ENCODE measurements at places on chromosomes 13 and 19.

DNA sequence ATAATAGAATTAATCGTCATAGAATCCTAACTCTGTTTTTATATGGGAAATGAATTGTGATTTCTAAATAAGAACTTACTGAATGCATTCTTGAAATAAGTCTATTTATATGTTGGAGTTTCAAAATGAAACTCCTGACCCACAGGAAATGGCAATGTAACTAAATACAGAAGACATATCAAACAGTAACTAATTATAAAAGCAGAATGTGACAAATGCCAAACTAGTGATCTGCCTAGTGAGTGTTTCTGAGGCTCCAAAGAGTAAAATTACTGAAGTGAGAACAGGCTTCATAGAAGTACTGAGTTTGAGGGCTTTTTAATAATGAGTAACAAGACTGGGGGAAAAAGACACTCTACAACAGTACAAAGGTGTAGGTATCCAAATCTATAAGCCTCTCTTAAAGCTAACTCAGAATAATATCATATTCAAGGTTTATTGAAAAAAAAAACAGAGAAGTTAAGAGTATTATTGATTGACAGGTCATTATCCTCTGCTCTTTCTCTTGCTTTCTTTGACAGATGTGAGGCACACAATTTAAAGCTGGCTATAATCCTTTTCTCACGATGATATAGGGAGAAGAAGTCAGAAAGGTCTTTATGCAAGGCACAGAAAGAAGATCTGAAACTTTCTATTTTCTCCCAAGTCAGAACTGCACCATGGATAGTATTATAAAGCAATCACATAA is 17.4 kb upstream of the ATXN8OS start:
- DNase-seq = no peak

DNA sequence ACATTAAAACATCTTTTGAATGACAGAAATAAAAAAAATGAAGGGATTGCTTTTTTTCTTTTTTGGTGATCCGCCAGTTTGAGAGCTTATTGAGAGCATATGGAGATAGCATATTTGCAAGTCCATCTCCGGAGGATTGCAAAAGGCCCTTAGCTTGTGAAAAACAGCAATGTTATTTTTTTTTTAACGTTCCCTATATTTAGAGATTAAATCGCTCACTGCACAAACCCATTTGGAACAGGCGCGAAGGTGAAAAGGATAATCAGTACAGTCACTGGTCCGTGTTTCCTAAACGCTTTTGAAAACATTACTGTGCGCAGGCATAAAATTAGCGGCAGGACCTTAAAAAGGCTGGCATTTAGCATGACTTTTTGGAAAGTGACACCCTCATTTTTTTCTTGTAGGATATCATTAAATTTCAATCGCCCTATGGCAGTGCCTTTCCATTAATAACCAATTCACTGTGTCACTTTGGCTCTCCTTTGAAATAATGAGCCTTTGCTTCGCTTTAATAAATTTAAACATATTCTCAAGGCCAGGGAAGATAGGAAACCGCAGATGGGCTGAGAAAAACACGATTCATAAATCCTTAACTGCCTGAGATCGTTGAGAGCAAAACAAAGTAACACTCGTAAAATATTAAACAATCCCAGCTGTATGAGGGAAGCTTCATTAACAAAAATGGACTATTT is 342.2 kb downstream of the DACH1 start:
- DNase-seq = no peak

DNA sequence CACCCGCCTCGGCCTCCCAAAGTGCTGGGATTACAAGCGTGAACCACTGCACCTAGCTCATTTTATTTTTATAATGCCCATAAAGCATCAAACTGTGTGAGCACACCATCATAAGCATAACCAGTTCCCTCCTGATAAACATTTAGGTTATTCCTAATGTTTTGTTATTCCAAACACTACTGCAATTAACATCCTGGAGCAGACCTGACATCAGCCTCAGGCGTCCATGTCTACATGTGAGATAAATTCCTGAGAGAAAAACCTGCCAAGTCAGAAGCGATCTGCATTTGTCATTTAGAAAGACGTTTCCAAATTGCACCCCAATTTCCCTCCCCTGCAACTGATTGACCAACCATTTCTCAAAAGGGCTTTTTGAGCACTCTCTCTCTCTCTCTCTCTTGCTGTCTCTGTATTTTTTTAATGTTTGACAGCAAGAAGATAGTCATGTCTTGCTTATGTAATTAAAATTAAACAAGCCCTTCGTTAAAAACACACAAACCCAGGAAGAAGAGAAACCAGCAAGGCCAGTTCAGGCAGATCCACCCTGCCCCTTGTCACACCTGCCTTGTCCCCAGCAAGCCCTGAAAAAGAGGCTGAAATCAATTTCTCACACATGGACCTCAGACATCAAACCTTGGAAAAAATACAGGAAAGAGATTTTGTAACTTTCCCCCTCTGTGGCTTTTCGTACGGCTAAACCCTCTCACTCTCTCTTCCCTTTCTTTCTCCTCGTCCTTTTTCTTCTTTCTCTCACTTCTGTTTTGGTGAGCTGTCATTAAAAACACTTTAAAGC is 9.9 kb downstream of the LYPD3 start:
- no peak for DNase-seq

DNA sequence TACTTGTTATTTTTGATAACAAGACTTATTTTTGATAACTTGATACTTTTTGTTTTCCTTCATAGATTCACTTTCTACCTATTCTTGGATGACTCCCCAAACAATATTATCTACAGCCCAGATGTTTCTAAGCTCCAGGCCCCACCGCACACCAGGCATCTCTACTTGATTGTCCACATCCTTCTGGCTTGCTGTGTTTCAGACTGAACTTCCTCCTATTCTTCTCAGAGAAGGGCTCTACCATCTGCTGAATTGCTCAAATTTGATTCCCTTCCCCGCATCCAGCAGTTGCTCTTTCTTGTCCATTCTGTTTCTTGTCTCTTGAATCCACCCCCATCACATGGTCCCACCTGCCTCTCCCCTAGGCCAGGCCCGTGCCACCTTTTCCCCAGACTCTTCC is 13.0 kb downstream of the NUDT15 start:
- no peak for DNase-seq

DNA sequence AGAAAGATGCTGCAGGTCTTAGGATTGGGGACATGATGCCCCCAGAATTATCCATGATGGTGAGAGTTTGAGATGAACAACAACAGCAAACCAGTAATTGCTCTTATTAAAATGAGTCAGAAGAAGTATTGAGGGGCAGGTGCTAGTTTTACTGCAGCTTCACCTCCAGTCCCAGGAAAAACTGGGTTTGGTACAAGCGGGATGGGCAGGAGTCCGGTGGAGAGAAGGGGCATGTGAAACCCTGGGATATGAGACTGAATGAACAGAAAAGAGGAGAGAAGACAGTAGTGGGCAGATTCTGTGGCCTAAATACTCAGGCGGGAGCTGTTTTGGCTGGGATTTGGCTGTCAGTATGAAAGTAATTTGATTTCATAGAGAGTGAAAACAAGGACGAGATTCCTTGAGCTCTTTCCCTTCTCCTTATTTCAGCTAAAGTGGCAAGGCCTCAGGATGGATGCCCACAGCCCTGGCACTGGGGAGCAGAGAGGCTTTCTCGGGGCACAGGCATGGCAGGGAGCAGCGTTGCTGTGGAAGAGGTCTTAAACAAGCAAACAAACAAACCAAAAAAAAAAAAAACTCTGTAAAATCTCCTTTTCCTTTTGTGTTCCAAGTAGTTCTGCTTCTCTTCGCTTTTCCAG is 30.7 kb downstream of the NFIX start:
- no peak for DNase-seq

GRCh38 chr19:42099336-42099925 is 23.5 kb downstream of the ZNF574 start:
- DNase-seq = no peak

DNA sequence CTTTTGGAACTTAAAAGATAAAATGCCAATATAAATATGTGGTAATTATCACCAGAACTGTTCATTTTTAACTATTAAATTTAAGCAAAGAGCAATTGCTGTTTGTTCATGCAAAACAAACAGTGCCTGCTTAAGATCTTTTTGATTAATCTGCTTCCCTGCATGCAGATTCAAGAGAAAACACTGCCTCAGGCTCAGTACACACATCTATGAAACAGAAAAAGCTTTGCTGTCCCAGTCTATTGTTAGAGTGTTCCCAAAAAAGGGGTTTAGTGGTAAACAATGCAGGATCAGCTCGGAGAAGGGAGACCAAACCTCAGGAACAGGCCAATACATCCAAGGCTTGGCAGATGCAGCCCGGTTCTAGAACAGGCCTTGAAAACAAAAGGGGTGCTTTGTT is 49.3 kb upstream of the TDRD3 start:
- no peak for DNase-seq

DNA sequence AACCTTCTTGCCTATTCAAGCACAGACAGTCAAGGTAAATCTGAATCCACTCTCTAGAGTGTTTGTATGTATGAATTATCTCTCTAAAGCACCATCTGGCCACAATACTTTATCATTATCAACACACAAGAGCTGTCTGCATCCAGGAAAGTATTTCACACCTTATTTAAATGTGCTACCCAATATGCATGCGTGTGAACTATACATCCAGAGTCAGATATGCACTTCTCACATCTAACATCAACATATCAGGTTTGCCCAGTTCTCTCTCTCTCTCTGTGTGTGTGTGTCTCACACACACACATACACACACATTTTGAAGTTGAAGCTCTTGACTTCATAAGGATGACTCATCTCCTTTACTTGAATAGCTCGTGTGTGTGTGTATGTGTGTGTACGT is 697.5 kb upstream of the PCDH20 start:
- DNase-seq = no peak

- DNase-seq = no peak
Measured at GRCh38 chr13:85729296-85729695, 69.9 kb downstream of the SLITRK6 start.

GRCh38 chr19:56209091-56209490 is 7.0 kb downstream of the ZSCAN5C start:
- DNase-seq = no peak

DNA sequence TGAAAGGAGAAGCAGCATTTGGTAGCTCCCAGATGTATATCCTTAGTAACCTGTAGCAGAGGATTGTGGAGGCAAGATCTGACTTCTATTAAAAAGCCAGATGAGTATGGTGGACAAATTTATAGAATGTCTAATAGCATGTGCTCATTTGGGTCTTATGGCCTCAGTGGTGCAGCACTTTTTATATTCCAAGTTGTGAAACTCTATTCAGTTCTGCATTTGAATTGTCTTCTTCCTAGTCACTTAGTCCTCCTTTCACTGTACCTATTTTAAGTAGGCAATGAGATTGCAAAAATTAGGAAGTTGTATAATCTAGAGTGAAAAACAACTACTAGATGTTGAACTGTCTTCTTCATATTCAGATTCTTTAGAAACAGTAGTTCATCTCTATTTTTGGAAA is 412.5 kb upstream of the PCDH9 start:
- DNase-seq = no peak

DNA sequence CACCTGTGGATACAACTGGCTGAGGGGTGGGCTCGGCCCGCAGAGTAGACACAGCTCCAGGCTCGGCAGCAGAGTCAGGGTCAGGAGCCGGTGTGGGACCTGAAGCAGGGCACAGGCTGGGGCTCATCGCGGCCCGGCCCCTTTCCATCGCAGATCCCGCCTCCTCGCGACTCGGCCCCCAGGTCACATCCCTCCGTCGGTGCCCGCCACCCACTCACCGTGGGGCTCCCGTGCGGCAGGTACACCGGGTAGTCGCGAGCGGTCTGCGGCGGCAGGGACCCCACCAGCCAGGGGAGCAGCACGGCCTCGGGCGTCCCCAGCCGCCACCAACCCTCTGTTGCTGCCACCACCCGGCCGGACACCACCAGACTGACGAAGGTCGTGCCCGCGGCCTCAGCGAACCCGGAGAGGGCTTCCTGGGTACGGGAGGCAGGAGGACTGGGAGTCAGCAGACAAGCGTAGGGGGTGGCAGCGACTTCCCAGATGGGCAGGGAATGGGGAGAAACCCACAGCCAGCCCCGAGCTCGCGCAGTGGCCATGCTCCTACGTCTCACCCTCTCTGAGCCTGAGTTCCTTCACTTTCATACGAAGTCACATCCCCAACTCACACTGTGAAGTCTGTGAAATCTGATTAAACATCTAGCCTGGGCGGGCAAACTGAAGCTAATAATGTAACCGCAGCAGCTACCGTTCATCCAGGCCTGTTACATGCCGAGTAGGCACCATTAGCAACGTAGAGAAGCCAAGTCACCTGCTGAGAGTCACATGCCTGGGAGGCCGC is 3.7 kb downstream of the FUZ start:
- peak; percentile 67 for DNase-seq

GRCh38 chr13:69450245-69450644 is 657.4 kb upstream of the ATXN8OS start:
- no peak for DNase-seq

GRCh38 chr13:97255515-97256021 is 33.4 kb downstream of the MBNL2 start:
- DNase-seq = no peak

- peak; percentile 73 for DNase-seq
Measured at GRCh38 chr19:11125994-11126685, 29.4 kb downstream of the SPC24 start.

- DNase-seq = no peak
Measured at GRCh38 chr19:1813192-1814182, 1.4 kb upstream of the ATP8B3 start.

GRCh38 chr19:48509467-48510194 is 2.0 kb downstream of the LMTK3 start:
- DNase-seq = no peak

GRCh38 chr13:48493851-48494250 is 39.0 kb downstream of the RCBTB2 start:
- DNase-seq = no peak

- peak; percentile 70 for DNase-seq
Measured at GRCh38 chr13:50222569-50223332, 207.5 kb downstream of the KCNRG start.

DNA sequence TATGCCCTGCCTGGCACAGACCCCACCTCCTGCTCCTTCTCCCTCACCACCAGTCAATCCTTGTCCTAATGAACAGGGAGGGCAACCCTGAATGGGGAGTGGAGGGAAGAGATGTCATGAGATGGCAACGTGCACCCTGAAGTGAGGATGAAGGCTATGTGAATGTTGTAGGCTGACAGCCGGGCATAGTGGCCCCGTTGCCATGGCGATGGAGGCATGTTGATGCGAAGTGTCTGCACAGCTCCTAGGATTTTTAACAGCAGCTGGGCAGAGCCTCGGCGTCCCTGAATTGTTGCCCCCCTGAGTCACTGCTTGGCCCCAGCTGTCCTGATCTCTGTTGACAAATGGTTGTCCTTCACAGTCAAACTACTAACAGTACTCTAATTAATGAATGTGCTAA is 4.8 kb upstream of the ALOX5AP start:
- no peak for DNase-seq

GRCh38 chr13:40191186-40191980 is 475.1 kb downstream of the FOXO1 start:
- DNase-seq = no peak

- no peak for DNase-seq
Measured at GRCh38 chr19:17560205-17560595, 4.8 kb downstream of the COLGALT1 start.

GRCh38 chr19:23771316-23771715 is 12.6 kb upstream of the ZNF681 start:
- DNase-seq = no peak

GRCh38 chr13:97653443-97654140 is 219.6 kb downstream of the RAP2A start:
- no peak for DNase-seq
